ENCODE measurements at places on chromosomes 12 and 14. TPM values are rescaled to one million over a fixed set of nuclear protein-coding genes. Genes with fewer than 3 reads are reported as not detected.

Gene CLEC4E
- total RNA-seq: not detected

DNA sequence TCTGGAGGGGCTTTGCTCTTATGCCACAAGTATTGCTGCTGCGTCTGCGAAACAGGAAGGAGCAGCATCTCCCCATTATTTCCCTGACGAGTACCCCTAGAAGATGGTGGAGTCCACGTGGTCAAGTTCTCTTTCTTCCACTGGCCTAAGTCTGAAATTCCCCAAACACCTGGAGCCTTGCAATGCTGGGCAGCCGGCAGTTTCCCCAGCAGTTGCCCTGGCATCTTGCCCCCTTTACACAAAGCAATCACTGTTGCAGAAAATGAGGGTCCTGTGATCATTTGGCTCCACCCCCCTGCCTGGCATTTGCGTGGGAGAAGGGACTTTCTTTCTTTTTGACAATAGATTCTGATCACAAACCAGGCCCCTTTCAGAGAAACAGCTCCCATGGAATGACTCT lies 56.9 kb downstream of the FOS start:
- no peak for DNase-seq

Gene POU6F1
- total RNA-seq: 3.0 TPM

GRCh38 chr14:62364800-62365280 lies 602.6 kb downstream of the SNAPC1 start:
- DNase-seq: no peak

GRCh38 chr12:84741031-84741430 lies 171.6 kb downstream of the SLC6A15 start:
- DNase-seq: no peak

GRCh38 chr12:98198261-98198982 lies 317.0 kb upstream of the TMPO start:
- DNase-seq: no peak

GRCh38 chr12:98002887-98003493 lies 512.4 kb upstream of the TMPO start:
- peak; percentile 39 for DNase-seq

DNA sequence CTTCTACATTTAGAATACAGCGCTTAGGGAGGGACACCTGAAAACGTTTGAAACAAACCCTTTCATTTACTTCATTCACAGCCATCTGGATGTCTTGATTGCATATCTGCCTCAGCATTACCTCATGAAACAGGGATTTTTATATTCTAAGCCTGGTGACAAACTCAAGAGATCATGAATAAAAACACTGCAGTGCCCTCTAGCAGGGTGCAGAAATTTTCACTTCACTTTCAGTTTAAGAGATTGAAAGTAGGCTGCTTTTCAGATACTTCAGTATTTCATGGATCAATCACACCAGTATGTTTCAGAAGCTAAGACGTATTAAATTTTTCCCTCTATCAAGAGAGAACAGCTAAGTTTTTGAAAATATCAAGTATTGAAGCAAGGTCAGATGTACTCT lies 467.8 kb downstream of the MDGA2 start:
- DNase-seq: peak; percentile 12
